ENCODE measurements at places on chromosomes 6 and 20. TPM values are rescaled to one million over a fixed set of nuclear protein-coding genes. Genes with fewer than 3 reads are reported as not detected.

The GPX6 gene
- not detected for total RNA-seq

The GINS1 gene
- 1.5 TPM for total RNA-seq

The CCDC28A gene
- 24.2 TPM for total RNA-seq

The BPIFB4 gene
- not detected for total RNA-seq

The PAX1 gene
- total RNA-seq = not detected

The KPNA5 gene
- total RNA-seq = 41.3 TPM

The RBM24 gene
- total RNA-seq = not detected

The SNAP25 gene
- not detected for total RNA-seq

The KCNQ5 gene
- 3.5 TPM for total RNA-seq

DNA sequence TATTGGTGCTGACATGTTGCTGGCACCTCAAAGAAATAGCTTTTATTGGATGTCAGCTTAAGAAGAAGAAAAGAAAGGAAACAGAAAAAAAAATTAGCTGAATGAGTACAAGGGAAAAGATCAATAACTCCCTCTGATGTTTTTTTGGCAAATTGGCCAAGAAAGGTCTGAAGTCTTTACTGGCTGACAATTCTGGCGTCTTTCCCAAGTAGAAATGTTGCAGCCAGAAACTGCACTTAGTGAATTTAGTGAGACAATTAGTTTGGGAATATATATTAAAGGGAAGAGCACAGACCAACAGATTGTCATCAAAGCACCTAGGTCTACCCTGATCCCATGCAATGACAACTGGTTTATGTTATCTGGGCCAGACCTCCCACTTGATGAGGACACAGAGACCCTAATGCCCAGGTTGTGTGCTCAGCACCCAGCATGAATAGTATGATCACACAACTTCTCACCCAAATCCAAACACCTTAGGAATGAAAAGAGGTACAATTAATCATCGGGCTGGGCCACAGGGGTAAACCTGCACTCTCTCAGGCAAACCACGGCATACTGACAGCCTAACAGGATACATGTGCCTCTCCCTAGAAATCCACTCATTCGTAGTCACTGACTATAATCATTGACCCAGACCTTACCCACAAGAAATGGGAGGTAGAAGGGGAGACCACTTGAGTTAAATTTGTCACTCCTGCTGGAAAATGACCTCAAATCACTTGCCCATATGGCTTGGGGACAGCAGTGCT, 612.3 kb upstream of the ARID1B start:
- no peak for DNase-seq

GRCh38 chr6:139987091-139987490, 612.6 kb upstream of the CITED2 start:
- DNase-seq = no peak

DNA sequence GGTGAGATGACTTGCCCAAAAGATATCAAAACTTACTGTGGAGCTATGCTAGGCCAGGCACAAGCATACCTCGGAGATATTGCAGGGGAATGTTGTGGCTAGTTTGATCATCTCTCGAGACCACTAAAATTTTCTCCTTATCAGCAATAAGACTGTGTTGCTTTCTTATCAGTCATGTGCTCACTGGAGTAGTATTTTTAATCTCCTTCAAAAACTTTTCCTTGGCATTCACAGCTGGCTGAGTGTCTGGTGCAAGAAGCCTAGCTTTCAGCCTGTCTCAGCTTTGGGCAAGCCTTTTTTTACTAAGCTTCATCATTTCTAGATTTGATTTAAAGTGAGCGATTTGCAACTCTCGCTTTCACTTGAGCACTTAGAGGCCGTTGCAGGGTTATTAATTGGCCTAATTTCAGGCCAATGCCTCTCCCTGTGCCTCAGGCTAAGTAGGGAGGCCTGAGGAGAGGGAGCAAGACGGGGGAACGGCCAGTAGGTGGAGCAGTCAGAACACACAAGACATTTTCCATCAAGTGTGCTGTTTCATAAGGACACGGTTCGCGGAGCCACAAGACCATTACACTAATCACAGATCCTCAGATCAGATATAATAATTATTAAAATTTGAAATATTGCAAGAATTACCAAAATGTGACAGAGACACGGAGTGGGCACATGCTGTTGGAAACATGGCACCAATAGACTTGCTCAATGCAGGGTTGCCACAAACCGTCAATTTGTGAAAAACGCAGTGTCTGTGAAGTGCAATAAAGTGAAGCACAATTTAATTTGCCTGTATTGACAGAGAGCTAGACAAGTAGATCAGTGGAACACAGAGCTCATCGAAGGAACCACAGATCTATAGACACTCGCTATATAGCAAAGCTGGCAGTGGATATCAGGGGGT, 106.8 kb upstream of the SIRPG start:
- peak; percentile 73 for DNase-seq

- DNase-seq = no peak
Measured at GRCh38 chr6:164023535-164023934, 609.0 kb downstream of the QKI start.

DNA sequence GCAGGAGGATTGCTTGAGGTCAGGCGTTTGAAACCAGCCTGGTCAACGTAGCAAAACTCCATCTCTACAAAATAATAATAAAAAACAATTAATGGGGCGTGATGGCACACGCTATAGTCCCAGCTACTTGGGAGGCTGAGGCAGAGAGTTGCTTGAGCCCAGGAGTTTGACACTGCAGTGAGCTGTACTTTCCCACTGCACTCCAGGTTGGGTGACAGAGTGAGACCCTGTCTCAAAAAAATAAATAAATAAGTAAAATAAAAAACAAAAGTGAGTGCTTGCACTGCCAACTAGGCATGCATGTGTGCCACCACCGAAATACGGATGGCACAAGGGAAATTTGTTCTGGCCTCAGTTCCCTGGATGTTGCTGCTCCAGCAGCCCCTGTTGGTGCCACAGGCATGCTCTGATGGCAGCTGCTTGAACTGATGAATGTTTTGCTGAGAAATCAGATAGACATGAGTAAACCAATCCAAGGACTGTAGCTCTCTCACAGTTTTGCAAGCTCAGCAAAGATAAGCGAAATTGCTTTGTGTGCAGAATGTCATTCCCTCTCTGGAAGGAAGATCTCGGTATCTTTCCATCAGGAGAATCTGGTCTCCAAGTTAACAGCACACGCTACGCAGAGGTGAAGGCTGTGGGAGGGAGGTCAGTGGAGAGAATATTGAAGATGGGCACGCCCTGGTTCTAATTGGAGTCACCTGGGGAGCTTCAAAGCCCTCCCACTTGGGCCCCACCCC, 188.0 kb upstream of the SLC24A3 start:
- DNase-seq = no peak

- DNase-seq = no peak
Measured at GRCh38 chr20:38412877-38413577, 22.1 kb downstream of the SNHG17 start.

GRCh38 chr20:2805689-2806350, 5.4 kb upstream of the CPXM1 start:
- no peak for DNase-seq

GRCh38 chr20:20519269-20519668, 151.4 kb downstream of the INSM1 start:
- no peak for DNase-seq

DNA sequence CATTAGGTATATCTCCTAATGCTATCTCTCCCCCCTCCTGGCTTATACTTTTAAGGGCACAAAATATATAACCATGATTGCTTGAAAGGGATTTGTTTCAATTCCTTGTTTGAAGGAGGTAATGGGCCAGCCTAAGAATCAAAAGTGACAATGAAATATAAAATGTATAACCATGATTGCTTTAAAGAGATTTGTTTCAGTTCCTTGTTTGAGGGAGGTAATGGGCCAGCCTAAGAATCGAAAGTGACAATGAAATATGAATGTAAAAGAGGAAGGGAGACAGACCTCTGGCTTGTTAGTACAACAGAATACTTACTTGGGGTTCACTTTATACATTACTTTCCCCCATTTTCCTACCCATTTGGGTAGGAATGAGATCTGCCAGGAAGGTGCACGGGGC, 55.5 kb downstream of the FOXC1 start:
- DNase-seq = no peak

GRCh38 chr20:19901226-19901625, 115.9 kb upstream of the NAA20 start:
- DNase-seq = no peak

DNA sequence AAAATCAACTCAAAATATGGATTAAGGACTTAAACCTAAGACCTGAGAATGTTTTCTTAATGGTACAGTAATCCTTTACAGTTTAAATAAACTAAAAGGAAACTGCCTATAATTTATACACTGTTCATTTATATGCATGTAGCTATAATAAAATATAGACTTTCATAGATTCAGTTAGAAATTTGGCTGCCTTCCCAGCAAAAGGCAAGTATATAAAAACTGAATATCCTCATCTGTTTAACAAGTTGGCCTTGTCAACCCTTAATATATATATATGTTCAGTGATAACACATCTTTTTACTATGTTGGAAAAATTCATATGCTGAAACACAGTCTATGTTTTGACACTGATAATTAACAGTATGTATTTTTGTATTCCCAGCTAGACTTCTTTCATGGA, 123.1 kb downstream of the GRIK2 start:
- DNase-seq = no peak

GRCh38 chr6:146456886-146457285, 86.7 kb upstream of the RAB32 start:
- no peak for DNase-seq

DNA sequence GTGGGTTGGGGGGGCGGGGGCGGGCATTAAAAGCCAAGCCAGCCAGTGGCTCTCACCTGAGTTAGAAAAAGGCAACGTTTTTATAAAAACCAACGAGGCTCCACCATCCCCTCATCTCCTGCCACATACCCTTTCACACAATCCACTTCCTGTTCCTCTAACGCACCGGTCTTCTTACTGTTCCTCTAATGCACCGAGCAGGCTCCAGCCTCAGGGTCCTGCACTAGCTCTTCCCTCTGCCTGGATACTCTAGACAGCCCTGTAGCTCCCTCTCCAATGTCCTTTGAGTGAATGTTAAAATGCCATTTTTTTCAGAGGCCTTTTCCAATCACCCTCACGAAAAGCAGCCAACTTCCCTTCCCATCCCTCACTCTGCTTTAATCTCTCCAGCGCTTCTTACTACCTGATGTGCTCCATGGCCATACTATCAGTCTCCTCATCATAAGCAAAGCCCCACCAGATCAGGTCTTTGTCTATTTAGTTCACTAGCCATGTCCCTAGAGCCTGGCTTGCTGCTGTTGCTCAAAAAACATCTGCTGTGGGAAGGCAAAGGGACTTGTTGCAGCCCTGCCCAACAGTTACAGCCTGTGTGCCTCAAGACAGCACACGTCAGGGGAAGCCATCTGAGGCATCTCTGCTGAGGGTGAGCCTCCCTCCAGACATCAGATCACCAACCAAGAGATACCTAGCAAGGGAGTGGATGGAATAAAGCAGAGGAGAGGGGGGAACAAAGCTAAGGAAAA, 3.9 kb downstream of the FKBP1A start:
- no peak for DNase-seq

- DNase-seq = no peak
Measured at GRCh38 chr6:14591998-14592397, 474.4 kb downstream of the CD83 start.

- no peak for DNase-seq
Measured at GRCh38 chr6:151512481-151512880, 18.7 kb downstream of the CCDC170 start.

DNA sequence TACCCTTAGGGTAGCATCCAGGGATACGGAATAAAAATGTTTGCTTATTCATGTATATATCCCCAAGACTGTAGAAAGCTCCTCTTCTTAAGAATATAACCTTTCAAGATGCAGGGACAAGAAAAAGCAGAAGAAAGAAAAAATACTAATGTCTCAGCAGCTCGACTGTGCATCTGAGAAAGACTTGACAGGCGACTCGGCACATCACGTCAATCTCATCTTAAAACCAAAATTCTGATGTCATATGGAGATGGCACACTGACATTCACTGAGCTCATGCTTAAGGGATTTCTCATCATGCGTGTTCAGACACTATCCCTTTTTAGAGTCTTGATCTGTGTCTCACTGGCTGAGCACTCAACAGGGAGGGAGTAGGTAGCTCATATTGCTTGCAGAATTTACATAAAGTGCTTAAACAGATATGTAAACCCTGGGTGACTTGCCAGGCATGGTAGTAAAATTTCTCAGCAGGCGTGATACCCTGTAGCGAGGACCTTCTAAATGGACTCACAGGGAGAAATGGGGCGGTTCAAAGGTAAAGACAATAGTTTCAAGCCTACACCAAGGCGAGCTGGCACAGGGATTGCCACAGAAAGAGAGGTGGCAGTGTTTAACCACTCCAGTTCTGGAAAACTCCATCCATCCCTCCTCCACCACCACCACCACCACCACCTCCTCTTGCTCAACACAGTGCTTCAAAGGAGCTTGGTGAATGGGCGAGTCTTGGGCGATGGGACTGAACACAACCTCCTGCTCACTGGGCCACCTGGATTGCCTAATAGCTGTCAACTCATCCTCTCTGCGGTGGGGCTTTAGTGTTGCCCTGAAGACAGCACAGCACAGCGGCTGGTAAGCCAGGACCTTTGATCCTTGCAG, 330.5 kb downstream of the TFAP2A start:
- DNase-seq = no peak

Data from T-cell (primary cell).